Stimulated activated CD8-positive, alpha-beta memory T cell treated with anti-CD3 and anti-CD28 coated beads, Interleukin-4, amount 100 ng/mL, for 1 hour (primary cell): ENCODE measurements at places on chromosomes 1 and 21.

- DNase-seq: no peak
These were observed 409.1 kb upstream of the KAZN start for GRCh38 chr1:14189381-14189780.

GRCh38 chr1:214107322-214108096 lies 119.7 kb downstream of the PROX1 start:
- DNase-seq: no peak

DNA sequence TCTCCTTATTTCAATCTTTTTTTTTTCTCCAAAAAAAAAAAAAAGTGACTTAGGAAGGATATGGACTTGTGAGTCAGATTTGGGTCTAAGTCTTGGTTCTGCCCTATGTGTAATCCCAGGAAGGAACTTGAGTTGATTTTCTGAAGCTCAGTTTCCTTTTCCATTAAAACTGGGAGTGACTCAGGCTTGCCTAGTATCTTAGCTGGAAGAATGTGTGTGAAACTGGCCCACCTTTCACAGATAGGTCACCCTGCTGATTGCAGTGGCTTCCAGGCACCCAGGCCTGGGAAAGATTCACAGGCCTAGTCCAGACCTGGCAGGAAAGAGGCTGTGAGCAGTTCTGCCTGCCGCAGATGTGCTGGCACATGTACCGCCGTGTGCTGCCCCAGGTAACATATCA lies 218.3 kb upstream of the HOOK1 start:
- DNase-seq: no peak

GRCh38 chr1:238187575-238187949 lies 296.8 kb upstream of the ZP4 start:
- DNase-seq: no peak

GRCh38 chr1:39116116-39116607 lies 88.3 kb upstream of the MACF1 start:
- no peak for DNase-seq
